Stimulated activated CD4-positive, alpha-beta T cell treated with anti-CD3 and anti-CD28 coated beads, TNF-alpha, amount 100 ng/mL, for 24 hours (primary cell): ENCODE measurements at places on chromosomes 4 and X.

- DNase-seq: no peak
Measured at GRCh38 chr4:85005865-85006377, 39.4 kb upstream of the WDFY3 start.

GRCh38 chrX:121763671-121764070 is 716.3 kb downstream of the GLUD2 start:
- no peak for DNase-seq

- DNase-seq: peak; percentile 53
Measured at GRCh38 chr4:118836301-118837120, 585 bp upstream of the SEC24D start.

- no peak for DNase-seq
Measured at GRCh38 chrX:50913520-50913919, 3.0 kb downstream of the BMP15 start.

GRCh38 chrX:135688137-135688536 is 25.3 kb upstream of the CT45A1 start:
- peak; percentile 22 for DNase-seq
